Stimulated activated CD8-positive, alpha-beta memory T cell treated with anti-CD3 and anti-CD28 coated beads, Interleukin-15, amount 100 ng/mL, for 24 hours (primary cell): ENCODE measurements at places on chromosomes 2 and 18.

- DNase-seq: no peak
These were observed 196.7 kb upstream of the SPHKAP start for GRCh38 chr2:228378233-228378632.

GRCh38 chr2:207995887-207996286, 29.4 kb downstream of the PLEKHM3 start:
- DNase-seq: no peak

DNA sequence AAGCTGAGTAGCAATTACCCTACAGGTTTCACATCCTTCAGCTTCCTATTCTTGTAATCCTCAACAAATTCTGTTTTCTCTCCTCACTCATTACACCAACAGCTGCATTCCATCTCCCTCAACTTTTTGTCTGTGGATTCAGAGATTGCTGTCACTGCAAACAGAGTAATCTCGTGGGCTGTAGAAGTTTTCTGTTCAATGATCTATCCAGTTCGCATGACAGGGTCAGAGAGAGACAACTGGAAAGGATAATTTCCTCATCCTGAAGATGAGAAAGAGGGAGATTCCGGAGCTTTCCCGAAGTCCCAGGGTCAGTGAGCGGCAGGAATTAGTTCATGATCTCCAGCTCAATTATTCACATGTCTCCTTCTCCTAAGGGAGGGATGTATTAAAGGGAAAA, 75.7 kb downstream of the MYO5B start:
- no peak for DNase-seq

DNA sequence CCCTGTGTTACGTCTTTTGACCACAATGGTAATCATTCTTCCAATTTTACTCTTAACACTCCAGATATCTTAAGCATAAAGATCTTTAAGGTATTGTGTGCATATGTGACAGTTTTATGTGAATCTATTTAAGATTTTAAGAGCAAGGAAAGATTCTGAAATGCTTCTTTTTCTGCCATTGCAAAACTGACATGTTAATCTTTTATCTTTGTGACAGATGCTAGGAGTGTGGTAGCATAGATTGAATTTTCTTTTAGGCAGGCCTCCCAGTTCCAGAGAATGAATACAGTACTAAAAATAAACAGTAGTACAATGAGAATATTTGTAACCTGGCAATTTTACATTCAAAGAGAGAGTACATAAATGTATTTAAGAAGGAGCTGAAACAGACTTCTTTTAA, 232.5 kb upstream of the ZSWIM2 start:
- no peak for DNase-seq

GRCh38 chr18:80112624-80113248, 3.7 kb downstream of the ADNP2 start:
- DNase-seq: no peak

DNA sequence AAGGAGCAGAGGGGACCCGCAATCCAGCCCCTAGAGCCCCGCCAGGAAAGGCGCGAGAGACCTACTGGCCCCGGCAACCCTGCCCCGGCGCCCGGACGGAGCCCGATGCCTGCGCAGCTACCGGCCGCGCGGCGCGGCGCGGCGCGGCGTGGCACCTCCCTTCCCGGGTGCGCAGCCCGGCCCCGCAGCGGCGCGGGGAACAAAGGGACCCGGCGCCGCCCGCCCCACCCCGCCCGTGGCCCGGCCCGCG, 307 bp downstream of the CDH2 start:
- no peak for DNase-seq

- no peak for DNase-seq
These were observed 55.9 kb upstream of the ATL2 start for GRCh38 chr2:38432820-38433606.

GRCh38 chr2:127449414-127449813, 31.2 kb downstream of the PROC start:
- no peak for DNase-seq

- DNase-seq: no peak
These were observed 6.8 kb upstream of the NEU2 start for GRCh38 chr2:233025706-233026105.

DNA sequence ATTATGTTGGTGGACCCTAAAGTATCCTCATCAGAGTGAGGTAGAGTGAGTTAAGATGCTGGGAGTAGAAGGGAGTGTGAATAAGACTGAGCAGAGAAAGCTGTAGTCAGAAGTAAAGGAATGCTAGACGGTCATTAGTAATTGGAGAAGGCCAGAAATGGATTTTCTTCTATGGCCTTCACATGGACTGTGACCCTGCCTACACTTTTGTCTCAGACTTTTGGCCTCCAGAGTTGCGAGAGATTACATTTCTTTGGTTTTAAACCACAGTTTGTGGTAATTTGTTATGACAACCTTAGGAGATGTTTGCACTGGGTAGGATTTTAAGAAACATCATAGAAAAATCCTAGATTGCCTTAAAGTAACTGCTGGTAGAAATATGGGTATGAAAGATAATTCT, 1267.7 kb upstream of the TMEFF2 start:
- DNase-seq: no peak

- DNase-seq: no peak
These were observed 315.7 kb downstream of the GBX2 start for GRCh38 chr2:235852526-235852920.

DNA sequence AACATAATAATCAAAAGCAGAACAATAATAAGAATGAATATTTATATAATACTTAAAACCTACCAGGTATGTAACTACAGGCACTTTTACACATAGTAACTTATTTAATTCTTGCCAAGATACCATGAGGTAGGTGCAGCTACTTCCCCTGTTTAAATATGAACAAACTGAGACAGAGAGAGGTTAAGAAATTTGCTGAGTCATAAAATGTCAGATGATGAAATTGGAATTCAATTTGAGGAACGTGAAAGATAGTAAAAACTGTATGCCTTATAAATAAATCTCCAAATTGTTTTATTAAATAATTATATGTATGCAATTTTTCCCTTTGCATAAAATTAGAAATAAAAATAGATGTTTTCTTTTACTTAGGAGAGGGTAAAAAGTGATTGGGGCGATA, 1103.3 kb upstream of the NRXN1 start:
- no peak for DNase-seq

DNA sequence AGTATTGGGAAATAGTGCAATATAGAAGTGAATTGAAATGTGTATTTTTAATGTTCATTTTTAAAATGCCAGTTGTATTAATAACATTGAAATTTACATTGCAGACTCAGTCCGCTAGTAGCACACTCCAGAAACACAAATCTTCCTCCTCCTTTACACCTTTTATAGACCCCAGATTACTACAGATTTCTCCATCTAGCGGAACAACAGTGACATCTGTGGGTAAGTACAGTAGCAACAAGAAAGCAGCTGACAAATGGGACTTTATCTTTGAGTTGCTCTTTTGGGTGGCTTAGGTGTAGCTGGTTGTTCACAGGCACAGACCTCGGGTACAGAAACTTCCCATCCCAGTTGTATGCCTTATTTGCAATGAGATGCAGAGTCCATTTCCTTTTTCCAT, 118.2 kb upstream of the IL1R2 start:
- DNase-seq: no peak

GRCh38 chr2:149442346-149442745, 112.0 kb downstream of the LYPD6 start:
- no peak for DNase-seq

DNA sequence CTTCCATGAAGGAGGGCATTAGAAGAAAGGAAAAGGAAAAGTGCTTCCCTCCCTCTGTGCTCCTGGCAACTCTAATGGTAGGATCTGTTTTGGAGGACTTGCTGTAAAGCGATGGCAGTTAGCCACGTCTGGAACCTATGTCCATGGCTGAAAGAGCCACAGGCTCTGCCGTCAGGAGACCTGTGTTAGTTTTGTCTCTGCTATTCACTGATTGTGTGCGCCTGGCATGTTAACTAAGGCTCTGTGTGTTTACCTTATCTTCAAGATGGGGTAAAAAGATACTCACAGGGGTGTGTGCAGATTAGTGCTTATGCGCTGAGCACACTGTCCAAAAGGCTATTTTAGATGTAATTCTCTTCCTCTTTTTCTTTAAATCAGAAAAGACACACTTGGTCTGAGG, 109.8 kb upstream of the LTBP1 start:
- no peak for DNase-seq

- no peak for DNase-seq
These were observed 95.4 kb downstream of the MTA3 start for GRCh38 chr2:42663828-42664227.

- DNase-seq: no peak
These were observed 229.1 kb upstream of the SLC14A2 start for GRCh38 chr18:45386041-45386655.

GRCh38 chr18:9594823-9595596, 19.3 kb downstream of the PPP4R1 start:
- no peak for DNase-seq

GRCh38 chr2:105756435-105756834, 11.7 kb downstream of the NCK2 start:
- DNase-seq: no peak

DNA sequence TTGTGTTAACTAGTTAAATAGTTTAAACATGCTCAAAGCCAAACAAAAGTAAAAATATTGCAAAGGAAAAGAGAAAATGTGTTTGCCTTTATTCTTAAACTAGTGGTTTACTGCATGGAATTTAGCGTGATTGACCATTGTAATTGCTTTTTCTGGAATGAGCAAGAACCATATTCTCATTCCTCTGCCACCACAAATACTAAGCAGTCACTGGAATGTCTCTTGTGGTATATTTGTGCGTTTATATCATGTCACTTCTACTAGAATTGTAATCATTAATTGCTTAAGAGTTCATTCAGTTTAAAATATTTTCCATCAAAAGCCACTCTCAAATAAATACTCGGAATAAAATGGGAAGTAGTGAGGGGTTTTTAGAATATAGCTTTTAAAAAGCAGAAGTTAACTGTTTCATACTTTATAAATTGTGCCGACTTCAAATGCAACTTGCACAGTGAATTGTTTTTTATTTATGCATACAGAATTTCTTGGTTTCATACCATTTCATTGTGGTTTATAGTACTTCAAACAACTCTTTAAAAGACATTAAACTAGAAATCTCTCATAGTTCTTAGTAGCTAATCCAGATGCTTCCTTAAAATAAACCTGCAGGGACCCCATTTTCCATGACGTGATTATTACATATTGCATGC, 288.1 kb downstream of the EPHA4 start:
- DNase-seq: no peak

DNA sequence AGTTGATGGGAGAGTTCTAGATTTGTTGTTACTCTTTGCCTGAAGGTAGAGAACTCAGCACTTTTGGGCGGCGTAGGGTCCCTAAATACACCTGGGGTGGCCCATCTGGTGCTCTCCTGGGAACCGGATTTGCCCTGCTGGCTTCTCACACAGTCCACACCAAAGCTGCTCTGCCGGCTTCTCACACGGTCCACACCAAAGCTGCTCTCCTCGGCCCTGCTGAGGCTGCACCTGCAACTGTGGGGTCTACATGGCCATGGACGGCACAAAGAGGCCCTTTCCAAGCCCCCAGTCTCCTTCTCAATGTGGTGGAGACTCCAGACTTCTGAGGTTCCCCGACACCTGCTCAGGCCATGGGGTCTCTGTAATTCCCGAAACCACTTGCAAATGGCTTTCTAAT, 124.8 kb upstream of the GPC1 start:
- no peak for DNase-seq

GRCh38 chr2:227370791-227371312, 8.3 kb downstream of the TM4SF20 start:
- DNase-seq: no peak

DNA sequence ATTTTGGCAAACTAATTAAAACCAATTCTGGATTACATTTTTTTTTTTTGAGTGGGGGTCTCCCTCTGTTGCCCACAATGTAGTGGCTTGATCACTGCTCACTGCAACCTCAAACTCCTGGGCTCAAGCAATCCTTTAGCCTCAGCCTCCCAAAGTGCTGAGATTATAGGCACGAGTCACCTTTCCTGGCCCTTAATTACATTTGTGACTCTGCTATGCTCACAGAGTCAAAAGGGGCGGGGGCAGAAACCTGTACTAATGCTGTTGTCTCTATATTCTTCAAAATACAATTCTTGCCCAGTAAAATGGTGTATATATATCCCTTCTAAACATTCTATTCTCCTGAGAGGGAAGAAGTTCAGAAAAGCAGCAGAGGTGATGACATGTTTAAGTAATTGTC, 23.2 kb downstream of the PRKD3 start:
- no peak for DNase-seq

DNA sequence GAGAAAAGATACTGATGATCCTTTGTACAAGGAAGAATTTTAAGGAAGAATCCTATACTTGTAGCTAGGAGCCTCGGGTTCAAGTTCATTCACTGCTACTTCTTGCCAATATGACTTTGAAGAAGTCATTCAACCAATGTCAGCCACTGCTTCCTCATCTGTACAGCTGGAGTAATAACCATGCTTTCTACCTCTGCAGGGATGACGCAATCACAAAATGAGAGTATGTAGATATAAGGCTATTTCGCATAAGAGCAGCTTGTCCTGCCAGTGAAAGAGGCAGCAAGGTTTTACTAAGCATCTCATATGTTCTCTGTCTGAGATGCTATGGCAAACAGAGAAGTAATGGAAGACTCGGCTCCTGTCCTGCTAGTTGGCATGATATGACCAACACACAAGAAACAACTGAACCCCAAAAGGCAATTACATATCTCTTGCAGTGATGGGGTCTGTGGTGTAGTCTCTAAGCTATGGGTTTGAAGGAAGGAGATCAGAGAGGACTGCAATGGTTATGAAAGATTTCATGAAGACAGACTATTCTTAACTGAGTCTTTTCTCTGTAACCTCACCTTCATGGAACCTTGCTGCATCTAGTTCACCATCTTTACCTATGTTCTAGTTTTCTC, 9.2 kb downstream of the AAK1 start:
- DNase-seq: no peak

GRCh38 chr18:48813833-48814489, 136.8 kb downstream of the SMAD7 start:
- no peak for DNase-seq

GRCh38 chr2:11866358-11867335, 120.2 kb downstream of the LPIN1 start:
- no peak for DNase-seq

DNA sequence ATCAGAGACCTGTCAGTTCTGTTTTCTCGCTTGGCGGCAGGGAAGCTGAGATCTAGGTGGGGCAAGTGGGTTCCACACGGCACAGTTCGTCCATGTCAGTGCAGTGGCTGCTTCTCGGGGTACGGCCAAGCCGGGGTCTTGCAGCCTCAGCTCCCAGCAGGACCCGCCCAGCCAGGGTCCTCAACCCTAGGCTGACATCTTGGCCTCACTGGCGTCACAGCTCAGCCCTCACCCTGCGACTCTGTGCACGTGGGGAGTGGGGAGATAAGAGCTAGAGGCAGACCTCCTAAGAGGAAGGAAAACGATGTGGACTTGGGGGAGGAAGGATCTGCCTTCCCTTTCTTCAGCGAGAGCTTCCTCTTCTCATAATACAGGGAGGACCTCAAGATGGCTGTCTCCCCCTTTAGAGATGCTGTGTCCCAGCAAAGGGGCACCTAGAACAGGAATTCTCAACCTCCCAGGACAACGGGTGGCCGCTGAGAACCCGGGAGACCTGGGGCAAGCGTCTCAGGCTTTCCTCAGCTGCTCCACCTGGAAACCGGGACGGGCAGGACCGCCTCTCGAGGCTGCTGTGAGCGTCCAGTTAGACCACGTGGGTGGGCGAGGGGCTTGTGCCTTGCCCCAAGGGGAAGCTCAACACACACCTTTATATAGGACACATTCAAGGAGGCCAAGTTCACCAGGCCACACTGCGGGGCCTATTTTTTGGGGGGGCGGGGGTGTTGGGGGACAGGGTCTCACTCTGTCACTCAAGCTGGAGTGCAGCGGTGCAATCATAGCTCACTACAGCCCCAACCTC, 23.5 kb upstream of the KLF11 start:
- no peak for DNase-seq

- no peak for DNase-seq
These were observed 650.5 kb upstream of the KLHL29 start for GRCh38 chr2:22734373-22735045.

- DNase-seq: no peak
These were observed 127.3 kb downstream of the DIS3L2 start for GRCh38 chr2:232088771-232089170.
